ENCODE measurements at places on chromosomes 5 and 9.

DNA sequence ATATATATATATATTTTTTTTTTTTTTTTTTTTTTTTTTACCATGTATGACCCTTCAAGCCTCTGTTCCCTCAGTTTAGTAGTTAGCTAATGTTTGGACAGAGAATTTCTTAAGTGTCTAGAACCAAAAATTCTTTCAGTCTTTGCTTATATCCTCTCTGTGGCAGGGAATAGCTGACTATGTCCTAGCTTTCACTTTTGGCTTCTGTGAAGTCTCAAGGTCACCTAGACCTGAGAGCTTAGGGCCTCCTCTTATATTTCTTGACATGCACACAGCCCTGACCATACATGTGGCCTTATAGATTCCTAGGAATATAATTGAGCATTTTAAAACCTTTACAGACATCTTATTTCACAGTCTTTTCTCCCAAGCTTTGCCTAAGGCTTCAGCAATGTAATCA is 930.8 kb upstream of the CDH9 start:
- no peak for DNase-seq

GRCh38 chr9:118223111-118223510 is 518.9 kb downstream of the TLR4 start:
- no peak for DNase-seq

GRCh38 chr5:72988769-72989168 is 32.9 kb downstream of the FCHO2 start:
- DNase-seq: no peak

DNA sequence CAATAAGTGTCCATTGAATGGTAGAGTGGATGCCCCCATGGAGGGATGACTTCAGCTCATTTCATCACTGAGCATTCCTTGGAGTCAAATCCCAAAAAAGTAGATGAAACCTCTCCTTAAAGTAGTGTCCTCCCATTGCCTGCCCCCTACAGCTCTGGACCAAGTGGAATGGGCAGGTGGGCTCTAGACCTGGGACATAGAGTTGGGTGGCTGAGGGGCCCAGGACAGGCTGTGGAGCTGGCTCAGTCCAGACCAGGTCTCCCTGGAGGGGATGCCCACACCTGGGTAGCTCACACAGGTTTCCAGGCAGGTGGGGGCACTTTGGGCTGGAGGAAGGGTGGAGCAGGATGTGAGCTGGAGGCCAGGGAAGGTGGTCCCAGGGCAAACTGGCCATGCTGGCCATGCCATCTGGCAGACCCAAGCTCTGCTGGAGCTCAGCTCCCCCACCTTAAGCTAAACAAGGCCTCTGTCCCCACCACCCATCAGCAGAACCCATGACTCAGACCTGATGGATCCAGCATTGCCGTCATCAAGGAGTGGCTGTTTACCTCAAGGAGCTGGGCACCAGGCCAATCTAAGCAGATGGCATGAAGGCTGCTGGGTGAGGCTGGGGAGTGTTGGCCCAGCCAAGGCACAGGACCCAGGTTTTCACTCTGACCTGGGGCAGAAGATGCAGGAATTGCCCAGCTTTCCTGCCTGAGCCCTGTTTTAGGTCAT is 6.2 kb upstream of the SPINK4 start:
- DNase-seq: no peak

DNA sequence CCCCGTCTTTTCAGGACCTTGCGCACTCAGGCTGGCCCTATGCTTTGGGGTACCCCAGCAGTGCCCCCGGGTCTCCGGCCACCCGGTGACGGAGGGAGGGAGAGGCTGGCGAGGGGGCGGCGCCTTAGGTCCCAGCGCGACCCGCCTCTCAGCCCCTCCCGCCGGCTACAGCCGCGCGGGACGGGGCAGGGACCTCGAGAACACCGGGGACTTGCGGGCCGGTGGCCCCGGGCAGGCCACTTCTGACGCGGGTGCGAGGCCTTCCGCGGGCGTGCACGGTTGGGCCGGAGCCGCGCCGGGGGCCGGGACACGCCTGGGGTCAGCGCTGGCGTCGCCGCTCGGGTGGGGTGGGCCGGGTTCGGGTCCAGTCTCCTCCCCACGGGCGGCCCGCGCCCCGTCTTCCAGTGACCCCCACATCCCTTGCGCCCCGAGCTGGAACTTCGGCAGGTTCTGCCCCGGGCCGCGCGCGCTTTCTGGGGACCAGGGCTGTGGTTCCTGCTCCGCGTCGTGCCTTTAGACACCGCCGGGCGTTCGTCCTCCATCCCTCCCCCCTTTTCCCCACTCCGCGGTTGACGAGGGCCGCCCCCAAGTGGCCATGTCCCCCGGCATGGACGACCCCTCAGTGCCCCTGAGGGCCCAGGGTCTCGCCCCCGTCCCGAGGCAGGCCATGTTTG is 3.8 kb upstream of the SQSTM1 start:
- no peak for DNase-seq
